ENCODE measurements at places on chromosomes 1 and 21.

DNA sequence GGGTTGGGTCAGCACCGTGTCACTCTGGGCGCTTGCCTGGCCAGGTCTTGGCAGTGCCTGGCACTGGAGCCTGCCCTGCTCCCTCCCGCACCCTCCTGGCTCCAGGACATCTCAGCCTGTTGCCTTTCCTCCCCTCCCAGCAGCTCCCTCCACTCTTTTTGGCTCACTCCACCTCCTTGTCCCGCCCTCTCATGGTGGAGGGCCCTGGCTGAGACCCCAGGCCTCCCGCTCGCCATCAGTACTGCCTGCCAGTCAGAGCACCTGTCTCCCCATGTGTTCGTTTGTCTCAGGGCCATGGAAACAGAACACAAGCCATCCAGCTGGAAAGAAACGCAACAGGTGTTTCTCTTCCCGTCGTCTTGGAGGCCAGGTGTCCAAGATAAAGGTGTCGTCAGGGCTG lies 61.0 kb downstream of the B3GALT5 start:
- no peak for DNase-seq

GRCh38 chr21:46100020-46100419 lies 2.1 kb downstream of the COL6A2 start:
- no peak for DNase-seq

- no peak for DNase-seq
Measured at GRCh38 chr1:78170859-78171258, 125.1 kb downstream of the GIPC2 start.

- DNase-seq: peak; percentile 31
Measured at GRCh38 chr1:170967042-170967910, 31.9 kb downstream of the MROH9 start.

GRCh38 chr1:153786038-153786790 lies 11.0 kb downstream of the SLC27A3 start:
- no peak for DNase-seq

DNA sequence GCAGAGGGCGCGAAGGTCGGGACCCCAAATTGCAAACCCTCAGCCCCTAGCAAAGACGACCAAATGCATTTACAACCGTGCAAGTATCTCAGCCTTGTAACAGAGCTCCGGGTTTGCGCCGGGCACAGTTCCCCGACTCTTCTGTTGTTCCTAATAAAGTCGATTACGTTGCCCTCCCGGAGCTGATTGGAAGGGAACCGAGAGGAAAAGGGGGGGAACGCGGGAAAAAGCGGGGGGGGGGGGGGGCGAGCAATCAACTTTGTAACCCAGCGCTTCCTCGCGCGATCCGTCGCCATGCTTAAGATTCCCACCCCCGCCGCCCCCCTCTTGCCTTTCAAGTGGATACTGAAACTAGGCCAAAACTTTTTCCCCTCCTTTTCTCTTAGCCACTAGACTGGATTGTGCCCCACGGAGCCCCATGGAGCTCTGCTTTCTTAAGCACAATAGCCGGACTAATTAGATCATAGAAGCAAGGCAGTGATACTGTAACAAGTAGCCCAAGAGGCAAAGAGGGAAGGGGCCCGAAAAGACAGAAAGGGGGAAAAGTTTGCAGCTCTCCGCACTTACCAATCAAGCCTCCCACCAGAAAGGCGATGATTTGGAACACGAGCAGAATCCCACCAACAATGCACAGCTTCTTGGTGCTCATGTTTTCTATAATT lies 565 bp downstream of the WLS start:
- peak; percentile 54 for DNase-seq

DNA sequence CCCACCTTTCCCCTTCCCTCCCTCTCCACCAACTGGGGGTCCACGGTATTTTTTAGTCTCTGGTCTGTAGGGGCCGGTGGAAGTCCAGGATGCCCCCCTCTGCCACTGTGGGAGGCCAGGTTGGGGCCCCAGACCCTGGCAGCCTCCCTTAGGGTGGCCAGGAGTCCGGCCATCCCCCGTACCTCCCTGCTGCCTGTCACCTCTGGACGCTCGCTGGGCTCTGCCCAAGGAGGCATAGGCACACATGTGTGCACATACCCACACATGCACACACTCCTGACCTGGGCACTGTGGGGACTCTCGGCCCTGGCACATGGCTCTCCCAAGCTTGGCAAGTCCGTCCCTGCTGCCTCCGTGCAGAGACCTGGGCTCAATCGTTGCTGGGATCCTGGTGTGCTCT lies 53.0 kb downstream of the DISP3 start:
- DNase-seq: no peak

- no peak for DNase-seq
Measured at GRCh38 chr1:95742591-95743089, 508.6 kb downstream of the RWDD3 start.

DNA sequence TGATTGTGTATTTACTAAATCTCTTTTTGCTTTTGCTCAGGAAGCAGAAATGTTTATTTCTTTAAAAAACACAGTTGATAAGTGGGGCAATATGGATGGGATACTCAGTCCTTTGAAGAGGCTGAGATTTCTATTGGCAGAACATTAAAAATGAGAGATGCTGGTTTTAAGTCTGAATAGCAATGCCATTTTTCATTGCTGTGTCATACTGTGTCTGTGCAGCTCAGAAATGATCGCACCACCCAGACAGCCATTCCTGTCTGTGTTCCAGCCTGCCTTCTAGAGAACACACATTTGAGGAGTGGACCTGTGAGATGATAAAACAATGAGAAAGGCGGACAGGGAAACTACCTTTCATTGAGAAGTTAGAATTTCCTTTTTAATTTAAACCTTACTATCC lies 231.2 kb upstream of the USP24 start:
- no peak for DNase-seq

- DNase-seq: peak; percentile 52
Measured at GRCh38 chr1:150186789-150187559, 37.3 kb downstream of the PLEKHO1 start.

DNA sequence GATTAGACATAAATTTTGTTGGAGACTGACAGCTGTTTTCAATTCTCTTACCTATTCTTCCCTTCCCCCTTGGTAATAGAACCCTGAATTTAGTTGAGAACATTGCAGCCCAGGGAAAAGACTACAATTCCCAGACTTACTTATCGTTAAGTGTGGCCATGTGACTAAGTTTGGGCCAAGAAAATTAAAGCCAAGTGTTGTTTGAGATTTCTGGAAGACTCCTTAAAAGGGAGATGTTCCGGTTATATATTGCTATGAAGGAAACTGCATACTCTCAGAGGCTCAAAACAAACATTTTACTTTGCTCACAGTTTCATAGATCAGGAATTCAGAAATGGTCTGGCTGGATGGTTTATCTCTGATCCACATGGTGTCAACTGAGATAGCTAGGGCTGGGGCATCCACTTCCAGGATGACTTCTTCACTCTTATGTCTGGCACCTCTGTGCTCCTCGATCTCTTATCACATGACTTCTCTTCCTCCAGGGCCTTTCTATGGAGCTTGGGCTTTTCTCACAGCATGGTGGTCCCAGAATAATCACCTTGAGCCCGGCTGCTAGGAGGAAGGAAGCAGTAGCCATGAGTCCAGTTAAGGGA lies 22.4 kb upstream of the CD34 start:
- DNase-seq: no peak

Data from globus pallidus (tissue), 1 donor.